ENCODE measurements at places on chromosomes 2 and 18.

DNA sequence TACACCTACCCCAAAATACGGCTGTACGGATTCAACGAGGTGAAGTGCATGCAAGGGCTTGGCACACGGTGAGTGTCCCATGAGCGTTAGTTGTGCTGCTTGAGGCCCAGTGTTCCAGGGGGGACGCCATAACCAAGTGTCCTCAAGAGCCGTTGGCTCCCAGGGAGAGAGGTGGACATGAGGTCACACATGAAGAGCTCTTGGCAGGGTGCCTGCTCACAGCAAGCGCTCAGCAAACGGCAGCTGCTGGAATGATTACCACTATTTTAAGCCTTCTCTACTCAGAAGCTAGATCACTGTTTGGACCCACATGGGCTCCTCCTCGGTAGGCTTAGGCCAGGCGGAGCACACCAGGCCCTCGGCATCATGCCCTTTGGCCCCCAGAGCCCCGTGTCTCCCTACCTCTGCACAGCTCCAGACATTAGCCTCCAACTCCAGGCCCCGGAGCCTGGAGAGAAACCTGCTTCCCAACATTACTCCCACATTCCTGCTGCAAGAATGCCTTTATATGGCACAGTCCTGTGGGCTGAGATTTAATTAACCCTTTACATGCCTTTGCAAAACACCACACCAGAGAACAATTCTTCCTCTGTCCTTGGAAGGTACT lies 68.4 kb upstream of the PPP1CB start:
- DNase-seq = peak; percentile 93

DNA sequence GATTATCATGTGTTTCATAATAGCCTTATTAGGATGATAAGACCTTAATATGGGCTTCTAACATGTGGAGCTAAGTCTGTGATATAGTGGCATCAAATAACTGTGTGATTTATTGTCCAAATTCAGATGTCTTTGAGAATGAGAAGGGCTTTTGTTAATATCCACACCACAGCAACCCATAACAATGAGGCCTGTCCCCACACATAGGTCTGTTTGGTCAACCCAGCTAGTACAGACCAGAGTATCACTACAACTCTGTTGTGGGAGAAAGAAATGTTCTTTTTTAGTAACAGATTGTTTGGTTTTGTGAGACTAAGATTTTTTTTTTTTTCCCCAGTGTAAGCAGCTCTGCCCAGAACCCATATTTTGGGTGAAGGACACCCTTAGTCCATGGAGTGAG lies 439.2 kb downstream of the PIK3C3 start:
- DNase-seq = no peak

GRCh38 chr2:74587664-74588277 lies 33.3 kb downstream of the DOK1 start:
- peak; percentile 79 for DNase-seq

GRCh38 chr2:2333076-2333475 lies 2.0 kb upstream of the MYT1L start:
- DNase-seq = no peak

DNA sequence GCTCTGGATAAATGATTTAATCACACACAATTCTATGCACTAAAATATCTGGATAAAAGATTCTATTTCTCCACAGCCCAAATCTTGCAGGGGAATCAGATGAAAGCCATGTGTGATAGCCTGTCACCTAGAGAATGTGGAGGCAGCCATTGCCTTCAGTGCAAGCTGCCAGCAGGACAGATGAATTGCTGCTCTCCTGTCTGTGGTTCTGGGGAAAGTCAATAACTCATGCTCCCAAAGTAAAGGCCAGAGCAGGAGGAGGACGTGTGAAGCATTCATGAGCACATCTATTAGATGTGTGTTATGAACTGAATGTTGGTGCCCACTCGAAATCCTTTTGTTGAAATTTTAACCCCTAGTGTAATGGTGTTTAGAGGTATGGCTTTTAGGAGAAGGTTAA lies 195.1 kb downstream of the RDH14 start:
- DNase-seq = no peak

DNA sequence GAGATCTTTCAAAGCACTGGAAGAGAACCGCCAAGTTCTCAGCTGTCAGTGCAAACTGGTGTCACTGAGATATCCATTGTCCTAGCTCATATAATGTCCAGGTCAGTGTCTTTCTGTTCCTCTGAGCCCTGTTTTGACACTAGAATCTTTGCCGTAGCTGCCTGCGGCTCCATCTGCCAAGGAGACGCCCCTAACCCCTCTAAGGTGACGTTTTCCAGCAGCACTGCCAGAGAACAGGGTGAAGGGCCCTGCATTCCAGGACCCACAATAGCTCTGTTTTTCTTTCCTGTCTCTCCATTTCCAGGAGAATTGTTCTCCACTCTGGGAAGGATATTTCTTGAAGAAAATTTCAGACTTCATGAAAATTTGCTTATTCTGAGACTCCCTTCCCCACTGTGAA lies 181.7 kb upstream of the SLC39A10 start:
- no peak for DNase-seq

GRCh38 chr2:197077336-197077735 lies 150.8 kb upstream of the PGAP1 start:
- DNase-seq = no peak

DNA sequence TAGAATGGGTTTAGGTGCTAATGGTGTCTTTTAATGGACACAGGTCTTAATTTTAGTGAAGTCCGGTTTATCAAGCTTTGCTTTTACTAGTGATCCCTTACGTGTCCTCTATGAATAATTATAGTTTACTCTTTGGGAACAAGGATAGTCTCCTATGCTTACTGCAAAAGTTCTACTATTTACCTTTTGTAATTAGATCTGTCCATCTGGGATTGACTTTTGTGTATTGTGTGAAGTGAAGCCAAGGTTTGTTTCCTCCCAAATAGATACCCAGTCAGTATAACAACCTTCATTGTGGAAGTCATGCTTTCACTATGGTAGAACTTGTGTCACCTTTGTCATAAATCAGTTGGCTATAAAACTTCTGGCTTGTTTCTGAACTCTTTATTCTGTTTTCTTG lies 740.9 kb upstream of the CRIM1 start:
- no peak for DNase-seq

DNA sequence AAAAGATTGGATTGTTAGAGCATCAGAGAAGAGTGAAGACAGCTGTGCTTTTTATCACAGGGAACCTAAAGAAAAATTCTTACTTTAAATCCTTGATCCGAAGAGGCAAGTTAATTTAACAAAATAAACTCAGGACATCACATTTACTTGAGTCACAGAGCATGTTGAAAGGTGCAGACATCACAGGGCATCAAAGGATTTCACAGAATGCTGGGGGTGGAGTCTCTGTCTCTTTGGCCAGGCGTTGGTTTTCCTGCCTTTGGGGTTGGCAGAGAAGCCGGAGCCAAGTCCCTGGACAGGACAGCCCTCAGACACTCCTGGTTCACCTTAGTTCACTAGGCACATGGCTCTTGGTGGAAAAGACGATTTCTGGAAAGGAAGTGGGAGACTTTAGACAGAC lies 56.3 kb downstream of the SH3RF3 start:
- peak; percentile 56 for DNase-seq

GRCh38 chr2:54176577-54176976 lies 61.2 kb downstream of the ACYP2 start:
- peak; percentile 70 for DNase-seq

- DNase-seq = no peak
Measured at GRCh38 chr2:1495676-1496358, 82.6 kb downstream of the TPO start.

DNA sequence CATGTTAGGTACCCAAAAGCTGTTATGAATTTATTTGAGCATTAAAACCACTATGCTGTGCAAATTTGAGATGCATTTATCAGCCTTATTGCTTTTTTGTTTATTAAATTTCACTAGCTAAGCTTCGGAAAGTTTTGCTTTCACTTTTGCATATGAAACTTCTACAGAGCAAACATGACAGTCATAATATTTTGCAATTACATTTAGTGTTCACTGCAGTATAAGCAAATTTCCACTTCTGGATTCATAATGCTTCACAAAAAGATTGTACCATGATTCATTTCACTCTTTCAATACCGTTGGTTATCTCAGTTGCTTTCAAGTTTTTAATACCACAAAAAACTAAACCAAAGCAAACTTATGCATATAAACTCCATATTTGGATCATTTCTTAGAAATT lies 228.7 kb upstream of the SLC8A1 start:
- no peak for DNase-seq

DNA sequence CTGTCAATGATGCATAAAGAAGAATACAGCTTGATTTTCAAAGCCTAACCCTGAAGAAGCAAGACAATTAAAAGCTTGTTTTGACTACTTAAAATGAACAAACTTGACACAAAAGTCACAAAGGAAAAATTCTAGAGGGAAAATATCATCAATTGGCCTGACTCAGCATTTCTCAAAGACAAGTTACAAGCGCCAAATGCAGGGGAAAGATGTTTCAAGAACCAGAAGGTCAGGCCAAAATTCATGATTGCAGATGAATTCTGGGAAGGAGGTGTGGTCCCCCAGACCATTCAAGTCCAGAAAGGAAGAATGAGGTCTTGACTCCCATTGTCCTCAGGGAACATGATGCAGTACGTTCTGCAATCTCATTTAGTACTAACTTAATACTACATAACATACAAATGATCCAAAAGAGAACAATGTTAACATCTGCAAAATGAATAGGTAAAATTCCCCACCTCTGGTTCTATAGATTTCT lies 64.5 kb downstream of the FAM210A start:
- no peak for DNase-seq

DNA sequence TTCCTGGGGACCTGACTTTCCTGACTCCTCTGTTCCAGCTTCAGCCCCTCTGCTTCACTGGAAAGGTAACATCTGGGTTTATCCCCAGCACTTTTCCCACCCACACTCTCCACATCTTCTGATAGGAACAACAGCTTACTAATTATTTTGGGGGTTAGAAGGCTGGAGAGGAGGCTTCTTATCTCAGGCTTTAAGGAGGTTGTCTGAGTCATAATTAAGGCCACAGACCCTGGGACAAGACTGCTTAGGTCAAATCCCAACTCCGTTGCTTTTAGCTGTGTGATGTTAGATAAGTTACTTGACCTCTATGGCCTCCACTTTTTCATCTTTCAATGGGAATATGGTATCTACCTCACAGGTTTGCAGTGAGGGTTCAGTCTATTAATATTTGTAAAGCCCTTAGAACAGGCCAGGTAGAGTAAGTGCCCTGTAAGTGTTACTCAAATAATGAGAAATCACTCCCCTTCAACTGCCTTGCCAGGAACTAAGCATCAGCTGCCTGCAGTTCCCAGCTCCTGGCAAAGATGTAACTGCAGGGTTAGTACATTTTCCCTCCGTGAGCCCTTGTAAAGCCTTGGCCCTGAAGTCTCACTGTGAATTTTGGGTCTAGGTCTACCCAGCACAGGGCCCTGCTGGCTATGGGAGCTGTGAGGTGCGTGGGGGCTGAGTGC lies 123.6 kb downstream of the MTX2 start:
- no peak for DNase-seq

DNA sequence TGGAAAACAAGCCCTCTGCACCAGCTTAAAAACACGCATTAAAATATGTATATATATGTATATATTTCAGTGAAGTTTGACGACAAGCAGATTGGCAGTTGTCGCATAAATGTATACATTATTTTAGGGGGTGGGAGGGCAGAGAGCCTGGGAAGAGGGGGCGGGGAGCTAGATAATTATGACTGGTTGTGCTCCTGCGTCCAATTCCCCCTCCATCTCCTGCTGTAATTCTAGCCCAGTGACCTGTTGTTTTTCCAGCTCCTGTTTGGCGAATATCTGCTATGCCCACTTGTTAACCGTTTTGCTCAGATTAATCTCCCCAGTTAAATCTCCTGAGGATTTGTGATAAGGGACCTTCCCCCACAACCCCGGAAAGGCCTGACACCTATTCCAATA lies 656 bp downstream of the UNC80 start:
- no peak for DNase-seq

DNA sequence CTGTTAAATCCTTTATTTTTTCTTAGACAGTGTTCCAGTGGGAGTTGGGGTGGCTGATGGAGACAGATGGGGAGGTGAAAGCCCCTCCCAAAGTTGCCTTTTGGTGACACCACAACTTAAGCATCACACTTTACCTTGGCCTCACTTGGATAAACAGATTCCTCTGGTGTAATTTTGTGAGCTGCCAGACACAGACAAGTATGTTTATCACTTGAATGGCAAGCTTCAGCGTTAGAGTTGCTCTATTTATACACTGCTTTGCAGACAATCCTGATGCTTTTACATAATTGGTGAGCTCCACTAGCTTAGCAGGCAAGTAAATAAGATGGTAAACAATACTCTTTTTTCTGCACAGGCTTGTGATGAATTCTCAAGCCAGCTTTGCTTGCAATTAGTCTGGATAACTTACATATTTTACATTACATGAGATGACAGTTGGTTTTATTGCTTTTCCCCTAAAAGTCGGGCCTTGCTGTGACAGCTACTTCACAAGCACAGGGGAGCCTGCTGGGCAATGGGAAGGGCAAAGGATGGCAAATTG lies 226.2 kb downstream of the SLC8A1 start:
- no peak for DNase-seq

DNA sequence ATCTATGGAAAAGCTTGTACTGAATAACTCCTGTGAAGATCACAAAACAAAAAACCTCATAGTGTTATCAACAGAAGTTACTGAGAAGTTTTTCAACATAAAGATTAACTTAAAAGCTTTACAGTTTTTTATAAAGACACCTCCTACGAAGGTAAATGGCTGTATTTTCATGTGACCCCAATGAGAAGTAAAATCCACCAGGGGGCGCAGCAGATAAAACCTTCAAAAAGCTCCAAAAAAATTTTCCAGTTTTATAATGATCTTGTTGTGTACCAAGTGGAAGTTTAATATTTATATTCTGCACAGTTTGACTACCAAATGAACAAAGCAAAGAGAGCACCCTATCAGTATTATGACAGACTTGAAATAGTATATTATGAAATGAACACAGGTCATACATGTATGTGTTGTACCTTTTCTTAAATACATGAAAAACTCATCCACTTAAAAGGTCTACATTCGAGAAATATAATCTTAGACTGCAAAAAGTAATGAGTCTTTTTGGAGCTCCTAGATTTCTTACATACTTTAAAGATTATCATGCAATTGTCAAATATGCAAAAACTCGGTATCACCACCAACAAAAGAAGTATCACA lies 38.5 kb downstream of the PNO1 start:
- DNase-seq = no peak

- peak; percentile 45 for DNase-seq
Measured at GRCh38 chr18:74351354-74351753, 35.7 kb downstream of the C18orf63 start.

DNA sequence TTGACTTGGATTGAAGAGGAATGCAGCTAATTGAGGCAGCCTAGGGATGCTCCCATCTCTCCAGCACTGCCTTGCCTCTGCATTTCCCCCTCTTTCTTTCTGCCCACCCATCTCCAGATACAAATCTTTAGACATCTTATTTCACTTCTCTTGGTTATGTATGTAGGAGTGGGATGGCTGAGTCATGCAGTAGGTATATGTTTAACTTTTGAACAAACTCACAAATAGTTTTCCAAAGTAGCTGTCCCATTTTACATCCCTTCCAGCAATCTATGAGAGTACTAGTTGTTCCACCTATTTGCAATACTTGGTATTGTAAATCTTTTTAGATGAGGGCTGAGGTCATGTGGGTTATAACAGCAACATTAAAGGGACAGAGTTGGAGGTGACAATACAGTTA lies 329.9 kb downstream of the DYSF start:
- DNase-seq = peak; percentile 23

GRCh38 chr2:165698444-165698884 lies 95.6 kb downstream of the GALNT3 start:
- DNase-seq = peak; percentile 69

GRCh38 chr2:96491860-96492497 lies 13.2 kb downstream of the NEURL3 start:
- DNase-seq = no peak

GRCh38 chr2:197500503-197501131 lies 438 bp downstream of the HSPE1 start:
- DNase-seq = peak; percentile 46

- no peak for DNase-seq
Measured at GRCh38 chr2:25056098-25056821, 14.4 kb downstream of the EFR3B start.
